ENCODE measurements at places on chromosomes 1 and 21.

GRCh38 chr1:19757641-19758040 is 42.1 kb downstream of the TMCO4 start:
- DNase-seq: no peak

- no peak for DNase-seq
Observed at GRCh38 chr1:164644774-164645644, 86.0 kb downstream of the PBX1 start.

DNA sequence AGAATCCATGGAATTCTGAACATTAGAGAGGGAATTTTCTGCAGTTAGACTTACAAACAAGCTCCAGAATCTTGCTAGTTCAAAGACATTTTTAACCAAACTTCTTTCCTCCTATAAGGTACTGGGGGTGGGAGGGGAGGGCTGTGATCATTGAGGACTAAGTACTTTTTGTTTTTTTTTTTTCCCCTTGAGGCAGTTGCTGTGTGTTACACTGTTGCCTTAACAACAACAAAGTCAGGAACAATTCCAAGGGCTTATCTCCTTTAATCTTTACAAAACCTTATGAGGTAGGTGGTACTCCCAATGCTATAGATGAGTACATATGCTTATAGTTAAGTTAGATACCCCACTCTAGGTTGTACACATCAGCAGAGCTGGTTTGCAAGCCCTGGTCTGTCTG is 62.9 kb downstream of the PPP1R12B start:
- DNase-seq: no peak

DNA sequence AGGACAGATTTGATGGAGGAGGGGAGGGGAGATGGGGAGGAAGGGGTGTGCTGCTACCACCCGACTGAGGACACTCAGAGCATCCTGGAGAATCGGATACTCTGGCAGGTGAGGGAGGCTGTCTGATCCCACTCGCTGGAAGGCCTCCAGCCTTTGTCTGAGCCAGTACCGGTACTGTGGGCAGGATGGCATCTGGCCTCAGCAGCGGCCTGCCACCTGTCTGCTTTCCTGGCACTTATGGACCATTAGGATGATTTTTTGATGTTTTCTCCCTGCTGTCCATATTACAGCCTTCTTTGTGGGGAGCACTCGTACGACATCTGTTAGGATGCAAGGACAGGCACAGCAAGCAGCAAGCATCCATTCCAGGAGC is 11.5 kb downstream of the ATP2B4 start:
- no peak for DNase-seq

- no peak for DNase-seq
Observed at GRCh38 chr1:96968983-96969382, 247.4 kb downstream of the PTBP2 start.

DNA sequence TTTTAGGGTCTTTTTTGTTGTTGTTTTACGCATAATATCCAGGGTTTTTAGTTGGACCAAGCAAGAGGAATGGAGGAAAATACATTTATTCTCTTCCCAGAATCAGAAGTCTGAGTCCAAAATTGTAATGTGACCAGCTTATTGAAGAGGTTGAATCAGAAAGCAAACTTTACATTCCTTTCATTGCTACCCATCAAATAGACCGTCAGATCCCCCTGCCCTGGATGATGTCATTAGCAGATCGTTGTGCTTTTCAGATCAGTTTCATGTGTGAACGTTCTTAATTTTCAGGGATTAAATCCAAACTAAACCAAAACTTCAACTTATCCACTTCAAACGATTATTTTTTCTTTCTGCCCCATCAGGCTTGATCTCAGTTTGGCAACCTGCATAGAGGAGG is 85.7 kb upstream of the NGF start:
- no peak for DNase-seq

DNA sequence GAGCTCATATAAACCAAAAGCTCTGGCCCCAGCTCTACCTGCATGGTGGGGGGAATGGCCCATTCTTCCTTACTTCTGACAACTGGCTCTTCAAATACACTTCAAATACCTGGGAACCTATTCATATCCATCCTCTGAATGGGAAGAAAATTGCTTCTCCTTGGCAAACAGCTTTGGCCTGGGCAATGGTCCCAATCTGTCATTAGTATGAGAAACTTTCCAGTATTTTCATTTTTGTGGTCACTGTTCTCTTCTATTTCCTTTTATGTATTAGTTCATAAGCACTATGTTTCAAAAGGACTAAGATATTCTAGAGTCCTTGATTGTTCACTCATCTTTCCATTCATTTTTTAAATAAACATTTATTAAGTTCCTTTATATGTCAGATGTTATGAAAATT is 5.2 kb upstream of the HSD3B2 start:
- DNase-seq: no peak

Measured in stimulated activated CD4-positive, alpha-beta T cell treated with anti-CD3 and anti-CD28 coated beads, Interleukin-15, amount 100 ng/mL, for 24 hours (primary cell).